Activated gamma-delta T cell treated with Interleukin-2 at 50 U/mL for 16 hours (primary cell): ENCODE measurements at places on chromosomes 12 and 14.

GRCh38 chr12:103817791-103818190 lies 23.2 kb downstream of the NT5DC3 start:
- no peak for DNase-seq

GRCh38 chr12:34097213-34097612 lies 74.9 kb downstream of the ALG10 start:
- DNase-seq, result no peak

DNA sequence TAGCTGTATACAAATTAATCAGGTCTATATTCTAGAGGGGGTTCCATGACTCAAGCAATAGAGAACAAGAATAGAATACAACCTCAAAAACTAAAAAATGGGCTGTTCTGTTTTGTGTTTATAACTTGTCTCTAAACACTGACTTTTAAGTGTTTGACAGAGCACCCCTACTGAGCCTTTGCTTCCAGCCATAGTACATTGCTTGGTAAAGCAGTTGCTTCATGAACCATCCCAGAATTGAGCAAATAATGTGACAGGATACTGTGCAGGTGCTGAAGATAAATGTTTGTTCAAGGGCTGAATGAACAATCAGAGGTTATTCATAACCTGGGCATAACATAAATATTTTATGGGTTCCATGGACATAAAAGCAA lies 11.5 kb downstream of the SPTSSA start:
- no peak for DNase-seq

GRCh38 chr12:123948796-123949769 lies 23.5 kb downstream of the CCDC92 start:
- DNase-seq, result no peak

- no peak for DNase-seq
Measured at GRCh38 chr12:2390850-2391390, 338.1 kb downstream of the CACNA1C start.

GRCh38 chr14:106210650-106211049 lies 684.3 kb downstream of the TMEM121 start:
- peak; percentile 29 for DNase-seq

DNA sequence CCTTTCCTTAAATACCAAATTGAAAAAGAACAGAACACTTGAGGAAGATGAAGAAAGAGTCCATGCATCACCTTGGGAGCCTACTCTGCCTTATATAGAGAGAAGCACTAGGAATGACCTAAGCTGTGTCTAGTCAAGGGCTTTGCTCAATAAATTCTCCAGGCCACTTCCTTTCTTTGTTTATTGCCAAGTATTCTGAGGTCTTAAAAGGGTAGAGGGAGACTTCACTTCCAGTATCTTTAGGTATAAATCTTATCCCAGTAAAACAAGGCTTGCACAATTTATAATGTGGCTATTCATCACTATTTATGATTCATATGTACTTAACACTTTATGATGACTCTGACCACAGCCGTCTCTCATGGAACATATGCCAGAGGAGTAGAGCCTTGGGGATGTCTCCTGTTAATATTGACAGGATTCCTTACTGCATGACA lies 85.1 kb upstream of the ARHGAP5 start:
- no peak for DNase-seq

GRCh38 chr12:1324910-1325309 lies 269.5 kb downstream of the FBXL14 start:
- no peak for DNase-seq

DNA sequence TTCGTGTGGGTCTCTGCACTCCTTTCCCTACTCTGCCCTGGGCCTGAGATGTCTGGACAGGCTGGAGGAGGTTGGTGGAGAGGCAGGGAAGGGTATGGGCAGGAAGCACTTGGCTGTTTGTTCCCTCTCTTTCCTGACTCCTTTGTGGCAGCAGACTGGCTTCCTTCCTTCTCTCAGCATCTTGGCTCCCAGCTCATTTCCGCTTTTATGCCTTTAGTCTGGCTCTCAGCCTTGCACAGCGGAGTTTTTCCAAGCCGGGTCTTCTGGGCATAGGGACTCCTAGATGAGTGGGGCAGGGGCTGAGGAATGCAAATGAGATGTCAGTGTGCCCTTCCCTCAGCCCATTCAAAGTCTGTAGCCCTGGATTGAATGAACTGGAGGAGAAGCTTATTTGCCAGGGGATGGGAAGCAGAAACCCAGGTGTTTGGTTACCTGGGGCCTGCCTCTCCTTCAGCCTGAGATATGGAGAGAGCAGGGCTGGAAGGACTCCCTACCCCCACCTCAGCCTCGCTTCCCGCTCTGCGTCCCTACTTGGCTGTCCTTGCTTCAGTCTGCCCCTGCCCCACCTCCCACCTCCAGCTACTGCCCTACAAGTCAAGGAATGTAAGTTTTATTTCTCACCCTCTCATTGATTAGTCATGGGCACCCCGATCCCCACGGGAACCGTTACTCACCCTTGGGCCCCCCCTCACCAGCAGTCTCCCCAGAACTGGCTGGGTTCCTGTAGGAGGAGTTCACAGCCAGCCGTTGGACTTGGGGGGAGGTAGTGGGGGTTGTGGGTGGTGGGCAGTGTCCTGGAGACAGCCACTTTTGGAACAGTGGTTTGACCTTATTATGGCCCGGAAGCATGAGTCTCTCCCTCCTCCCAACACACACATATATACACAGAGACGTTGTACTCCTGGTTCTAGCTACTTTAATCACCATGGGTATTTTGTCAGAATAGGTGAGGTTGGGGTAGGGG lies 9.3 kb upstream of the ITGA5 start:
- no peak for DNase-seq

GRCh38 chr12:108268397-108268796 lies 70.7 kb downstream of the CMKLR1 start:
- no peak for DNase-seq
